ENCODE measurements at places on chromosomes 3 and 15.

DNA sequence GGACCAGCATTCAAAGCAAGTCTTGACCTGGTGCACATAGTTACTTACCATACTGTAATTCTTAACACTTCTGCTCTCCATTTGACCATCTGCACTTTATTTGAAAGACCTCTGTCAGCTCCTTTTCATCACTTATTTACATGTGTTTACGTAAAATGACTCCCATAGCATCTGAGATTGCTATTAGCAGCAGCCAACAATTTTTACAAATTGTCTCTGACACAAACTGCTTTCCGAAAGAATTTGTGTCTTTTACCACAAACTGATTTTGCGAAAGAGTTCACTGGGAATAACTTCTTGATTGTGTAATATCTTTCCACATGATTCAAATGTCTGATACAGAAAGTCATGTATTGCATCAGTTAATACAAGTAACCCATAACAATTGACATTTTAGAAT lies 144.1 kb upstream of the PEX5L start:
- DNase-seq = no peak

DNA sequence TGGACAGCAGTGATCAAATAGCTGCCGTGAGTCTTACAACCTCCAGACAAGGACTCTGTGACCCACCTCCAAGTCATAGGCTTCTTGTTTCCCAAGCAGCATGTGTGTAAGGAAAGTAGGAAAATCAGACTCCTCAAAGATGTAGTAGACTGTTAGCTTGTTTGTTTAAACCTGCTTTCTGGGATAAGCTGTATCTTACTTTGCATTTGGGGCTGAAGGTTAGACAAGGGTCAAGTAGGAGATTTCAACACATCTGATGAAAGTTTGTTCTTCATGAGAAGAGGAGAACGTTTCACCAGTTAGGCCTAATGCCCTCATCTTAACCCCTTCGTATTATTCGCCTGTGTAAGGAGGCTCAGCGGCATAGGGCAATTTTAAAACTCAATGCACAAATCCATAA lies 756.4 kb upstream of the NR2F2 start:
- DNase-seq = no peak

- DNase-seq = no peak
These were observed 13.8 kb upstream of the MSL2 start for GRCh38 chr3:136209921-136210320.

- no peak for DNase-seq
These were observed 304.8 kb upstream of the STAC start for GRCh38 chr3:36075491-36075890.

DNA sequence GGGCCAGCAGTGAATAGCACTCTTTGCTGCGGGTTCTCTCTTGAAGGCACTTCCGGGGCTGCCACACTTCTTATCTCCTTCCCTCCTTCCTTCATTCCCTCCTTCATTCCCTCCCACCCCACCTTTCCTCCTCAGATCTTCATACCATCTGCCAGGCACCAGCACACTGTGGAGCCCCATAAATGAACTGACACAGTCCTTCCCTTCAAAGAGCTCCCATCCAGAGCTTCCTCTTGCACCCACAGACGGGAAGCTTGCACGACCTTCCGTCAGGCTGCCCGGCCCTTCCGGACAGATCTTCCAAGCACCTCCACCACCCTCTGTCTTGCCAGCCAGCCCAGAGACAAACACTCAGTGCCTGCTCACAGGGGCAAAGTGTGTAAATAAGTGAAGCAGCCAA lies 65.4 kb upstream of the HERC1 start:
- no peak for DNase-seq

- DNase-seq = no peak
These were observed 118.4 kb downstream of the CTNNB1 start for GRCh38 chr3:41317718-41318117.

DNA sequence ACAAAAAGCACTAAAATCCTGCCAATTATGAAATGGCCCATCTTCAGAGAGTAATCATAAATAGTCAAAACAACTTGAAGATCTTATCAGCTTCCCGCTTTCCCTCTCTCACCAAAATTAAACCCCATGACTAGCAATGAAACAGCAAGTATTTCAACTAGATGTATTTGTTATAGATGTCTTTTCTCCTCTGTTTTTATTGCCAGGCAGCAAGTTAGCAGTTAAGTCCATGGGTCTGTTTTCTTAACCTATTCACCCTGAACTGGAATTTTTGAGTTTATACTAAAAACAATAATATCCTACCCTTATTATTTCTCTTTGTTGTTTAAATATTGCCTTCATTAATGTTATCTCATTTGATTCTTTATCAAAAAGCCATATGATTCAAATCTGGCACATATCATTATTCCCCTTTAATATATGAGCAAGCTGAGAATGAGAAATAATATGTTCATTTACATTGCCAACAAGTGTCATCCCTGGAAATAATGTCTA lies 23.3 kb downstream of the AQP9 start:
- no peak for DNase-seq

DNA sequence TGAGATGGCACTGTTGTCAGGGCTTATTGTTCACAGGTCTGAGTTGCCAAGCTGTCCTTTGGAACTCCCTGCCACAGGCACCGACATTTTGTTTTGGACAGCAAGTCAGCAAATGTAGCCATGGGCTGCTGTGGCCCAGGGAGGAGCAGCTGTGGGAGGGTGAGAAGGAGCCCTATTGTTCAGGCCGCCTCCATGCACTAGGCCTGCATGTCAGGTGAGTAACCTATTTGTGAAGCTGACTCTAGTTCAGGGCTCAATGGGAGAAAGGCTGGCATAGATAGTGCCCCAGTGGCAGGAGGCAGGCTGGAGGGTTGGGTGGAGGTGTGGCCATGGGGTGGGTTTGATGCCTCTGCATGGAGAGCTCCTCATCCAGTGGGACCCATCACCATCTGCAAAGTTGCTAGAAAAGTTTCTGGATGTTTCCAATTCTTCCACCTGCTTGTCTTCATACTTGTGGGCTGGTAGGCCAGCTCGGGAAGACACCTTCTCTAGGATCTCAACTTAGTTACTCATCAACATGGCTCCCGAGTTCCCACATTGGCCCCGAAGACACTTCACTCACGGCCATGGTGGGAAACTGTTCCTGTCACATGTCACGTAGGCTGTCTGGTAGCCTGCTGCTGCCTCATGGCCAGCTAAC lies 19.5 kb downstream of the AMOTL2 start:
- no peak for DNase-seq

DNA sequence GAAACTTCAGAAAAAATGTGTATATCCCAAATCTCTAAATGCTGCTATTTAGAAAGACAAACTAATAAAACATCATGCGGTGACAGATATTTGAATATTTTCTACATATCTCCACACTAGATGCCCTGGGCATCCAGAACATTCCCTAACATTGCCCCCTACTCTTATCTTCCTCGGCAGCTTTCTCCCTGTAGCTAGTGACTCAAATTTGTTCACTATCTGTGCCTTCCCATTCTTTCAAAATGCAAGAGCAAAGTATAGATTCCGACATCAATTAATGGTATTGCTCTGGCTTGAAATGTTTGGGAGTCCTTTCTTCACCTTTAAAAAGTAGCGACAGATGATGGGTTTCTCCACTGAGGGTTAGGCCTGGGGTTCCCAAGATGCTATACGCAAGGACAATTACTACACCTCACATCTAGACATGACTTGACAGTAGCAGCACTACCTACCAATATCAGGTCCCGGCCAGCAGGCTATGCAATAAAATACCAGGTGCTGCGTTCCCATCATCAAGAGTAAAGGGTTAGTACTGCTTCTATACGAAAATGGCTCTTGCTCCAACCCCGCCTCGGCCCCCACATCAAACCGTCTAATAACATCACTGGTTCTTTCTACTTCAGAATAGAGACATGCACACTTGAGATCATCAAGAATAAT lies 631 bp downstream of the UBR1 start:
- DNase-seq = peak; percentile 17

- DNase-seq = peak; percentile 2
These were observed 1120.1 kb downstream of the ROBO1 start for GRCh38 chr3:78647726-78648125.

DNA sequence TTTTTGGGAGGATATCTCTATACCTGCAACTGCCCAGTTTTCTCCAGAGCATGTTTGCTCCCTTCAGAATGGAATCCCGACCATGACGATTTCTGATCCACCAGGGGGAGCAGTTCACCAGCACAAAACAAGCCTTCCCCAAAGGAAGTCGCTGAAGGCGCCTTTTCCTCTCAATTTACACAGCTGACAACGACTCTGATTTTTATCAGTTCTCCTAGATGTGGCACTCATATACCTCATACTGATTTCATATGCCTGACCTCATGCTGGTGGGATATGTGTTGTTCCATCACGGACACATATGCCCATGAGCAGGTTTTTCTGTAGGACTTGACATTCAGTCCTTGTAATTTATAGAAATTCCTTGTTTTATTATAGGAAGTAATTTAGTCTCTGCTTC lies 1028.2 kb downstream of the MCTP2 start:
- DNase-seq = peak; percentile 68

- no peak for DNase-seq
These were observed 618.1 kb downstream of the RBMS3 start for GRCh38 chr3:29899021-29899420.

GRCh38 chr3:58021962-58022361 lies 13.7 kb downstream of the FLNB start:
- no peak for DNase-seq

- DNase-seq = no peak
These were observed 47.7 kb downstream of the UMPS start for GRCh38 chr3:124777762-124778470.

GRCh38 chr3:133888726-133889340 lies 6.8 kb downstream of the RAB6B start:
- no peak for DNase-seq

DNA sequence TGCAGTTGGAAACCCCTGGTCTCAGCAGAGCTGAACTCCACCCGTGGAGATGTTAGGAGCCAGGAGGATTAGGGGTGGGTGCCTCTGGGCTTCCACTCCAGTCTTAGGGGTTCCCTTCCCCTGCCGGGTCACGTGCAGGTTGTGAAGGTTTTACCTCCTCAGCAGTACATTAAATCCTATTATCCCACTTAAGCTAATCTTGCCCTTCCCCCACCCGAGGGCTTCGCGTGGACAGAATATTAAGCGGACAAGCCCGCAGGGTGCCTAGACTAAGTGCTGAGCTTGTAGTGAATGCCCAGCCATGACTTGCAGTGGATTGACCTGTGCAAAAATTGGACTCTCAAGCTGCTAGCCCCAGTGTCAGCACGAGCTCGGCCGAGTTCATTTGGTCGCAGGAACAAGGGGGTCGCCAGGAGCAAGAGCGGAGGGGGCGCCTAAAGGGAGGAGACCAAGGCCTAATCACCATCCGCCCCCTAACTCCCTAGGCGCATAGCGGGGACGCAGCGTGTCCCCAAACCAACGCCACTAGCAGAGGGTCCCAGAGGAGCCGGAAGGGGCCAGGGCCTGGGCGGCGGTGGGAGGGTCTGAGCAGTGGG lies 498 bp upstream of the SEMA4B start:
- peak; percentile 27 for DNase-seq

- DNase-seq = no peak
These were observed 47.5 kb upstream of the VILL start for GRCh38 chr3:37943126-37943525.

- DNase-seq = no peak
These were observed 1.5 kb downstream of the NTRK3 start for GRCh38 chr15:88255087-88255483.

GRCh38 chr3:123271466-123272159 lies 69.9 kb downstream of the SEC22A start:
- DNase-seq = no peak

- no peak for DNase-seq
These were observed 103.0 kb downstream of the P3H2 start for GRCh38 chr3:190017521-190018288.

- no peak for DNase-seq
These were observed 59.0 kb downstream of the FRMD4B start for GRCh38 chr3:69326855-69327300.

DNA sequence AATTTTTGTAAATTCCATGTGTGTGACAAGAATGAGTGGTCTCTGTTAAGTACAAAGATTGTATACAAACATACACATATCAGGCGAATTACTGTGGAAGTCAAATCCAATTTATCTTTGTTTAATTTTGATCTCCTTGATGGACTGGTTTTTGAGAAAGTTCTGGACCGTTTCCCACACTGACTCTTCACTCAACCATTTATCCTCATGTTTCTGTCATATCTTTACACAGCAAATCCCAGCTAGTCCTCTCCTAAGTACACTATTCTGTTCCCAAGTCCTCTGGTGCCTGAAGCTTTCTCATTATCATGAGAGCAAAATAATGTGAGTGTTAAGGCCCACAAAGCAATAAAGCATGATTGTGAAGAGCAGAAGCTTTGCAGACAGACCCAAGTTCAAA lies 189.9 kb downstream of the WNT5A start:
- no peak for DNase-seq

DNA sequence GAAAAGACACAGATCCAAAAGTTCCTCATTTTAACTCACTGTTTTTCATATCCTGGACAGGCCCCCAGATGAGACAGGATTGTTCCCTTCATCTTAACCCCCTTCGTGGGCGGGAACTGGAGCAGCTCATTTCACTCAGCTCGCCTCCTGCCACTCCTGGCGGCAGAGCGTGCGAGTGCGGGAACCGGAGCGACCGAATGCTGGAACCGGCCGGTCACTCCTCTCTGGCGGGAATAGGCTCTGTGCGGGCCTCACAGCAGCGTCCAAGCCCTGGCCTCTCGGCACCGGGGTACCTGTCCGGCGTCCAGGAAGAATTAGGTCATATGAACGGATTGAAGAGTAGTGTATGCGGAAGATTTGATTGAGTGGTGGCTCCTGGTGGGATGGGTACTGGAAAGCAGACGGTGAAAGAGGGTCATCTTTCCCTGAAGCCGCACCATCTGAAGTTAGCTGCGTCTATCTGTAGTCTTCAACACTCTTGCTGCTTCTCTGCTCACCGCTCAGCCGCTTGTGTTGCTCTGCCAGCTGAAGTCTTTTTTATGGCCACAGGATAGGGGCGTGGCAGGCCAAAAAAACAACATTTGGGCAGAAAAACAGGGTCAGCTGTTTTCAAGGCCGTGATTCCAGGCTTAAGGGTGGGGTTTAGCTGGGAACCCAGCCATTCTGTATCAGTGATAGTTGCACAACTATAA lies 42.3 kb upstream of the FXR1 start:
- no peak for DNase-seq

GRCh38 chr15:22927761-22928160 lies 52.4 kb downstream of the CYFIP1 start:
- DNase-seq = no peak

DNA sequence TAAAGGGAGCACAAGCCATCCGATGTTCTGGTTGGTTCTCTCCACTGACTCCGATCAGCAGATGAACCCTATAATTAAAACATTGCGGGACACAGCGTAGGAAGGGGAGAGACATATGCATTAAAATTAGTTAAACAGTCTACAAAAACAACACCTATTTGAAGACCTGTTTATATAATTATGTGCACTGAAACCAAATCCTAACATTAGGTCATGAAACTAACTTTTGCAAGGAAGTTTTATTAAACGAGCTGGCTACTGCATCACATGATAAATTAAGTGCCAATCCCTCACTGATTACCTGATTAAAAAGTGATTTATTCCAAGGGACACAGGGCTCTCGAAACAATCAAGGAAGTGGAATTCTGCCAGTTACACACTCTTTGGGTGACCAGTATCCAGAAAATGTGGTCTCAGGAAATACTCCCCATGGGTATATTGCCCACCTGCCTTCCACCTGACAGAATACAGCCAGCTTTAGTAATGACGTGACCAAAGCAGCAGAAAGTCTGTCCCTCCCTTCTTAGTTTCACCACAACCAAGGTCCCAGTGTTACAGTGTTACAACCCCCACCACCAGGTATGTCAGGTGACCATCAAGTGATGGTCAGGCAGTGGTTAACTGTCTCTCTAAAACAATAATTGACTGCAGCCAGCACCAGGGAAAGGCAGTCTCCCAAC lies 69.5 kb downstream of the HERC1 start:
- DNase-seq = no peak

Measured in SK-N-DZ (cell line).